ENCODE measurements at places on chromosomes 3 and 15. TPM values are rescaled to one million over a fixed set of nuclear protein-coding genes. Genes with fewer than 3 reads are reported as not detected.

NANOGP8 gene
- total RNA-seq, result not detected

SLC28A1 gene
- not detected for total RNA-seq

DNAJA4 gene
- total RNA-seq, result 26.0 TPM

LARP6 gene
- not detected for total RNA-seq

SUCNR1 gene
- total RNA-seq, result 0.06 TPM

ABI3BP gene
- total RNA-seq, result not detected

Measured in activated naive CD8-positive, alpha-beta T cell treated with anti-CD3 and anti-CD28 coated beads, Interleukin-2, amount 10 ng/mL, durations not matched to agents 7 days and 5 days (primary cell).